ENCODE measurements at places on chromosomes 3 and 15. TPM values are rescaled to one million over a fixed set of nuclear protein-coding genes. Genes with fewer than 3 reads are reported as not detected.

DNA sequence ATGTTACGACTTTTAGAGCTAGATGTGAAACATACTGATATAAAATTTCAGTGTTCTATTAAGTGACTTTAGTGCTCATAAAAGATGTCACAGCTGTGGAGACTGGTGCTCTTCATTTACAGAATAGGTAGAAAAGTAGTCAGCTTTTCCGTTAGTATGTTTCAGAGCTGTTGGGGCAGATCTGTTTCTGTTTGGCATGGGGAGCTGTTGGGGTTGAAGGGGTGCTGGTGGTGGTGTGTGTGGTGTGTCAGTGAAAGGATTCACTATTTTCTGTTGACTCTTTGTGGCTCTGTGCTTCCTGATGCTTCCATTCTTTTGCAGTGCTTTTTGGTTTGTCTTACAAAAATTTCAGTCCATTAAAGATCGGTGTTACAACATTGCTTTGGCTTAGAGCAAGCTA is 3.2 kb downstream of the UBE2E2 start:
- no peak for DNase-seq

GRCh38 chr3:107681396-107681795 is 158.6 kb downstream of the BBX start:
- DNase-seq: no peak

- DNase-seq: no peak
Measured at GRCh38 chr3:24136624-24137310, 191.7 kb downstream of the NR1D2 start.

- no peak for DNase-seq
Measured at GRCh38 chr3:69867941-69868505, 128.8 kb downstream of the MITF start.

DNA sequence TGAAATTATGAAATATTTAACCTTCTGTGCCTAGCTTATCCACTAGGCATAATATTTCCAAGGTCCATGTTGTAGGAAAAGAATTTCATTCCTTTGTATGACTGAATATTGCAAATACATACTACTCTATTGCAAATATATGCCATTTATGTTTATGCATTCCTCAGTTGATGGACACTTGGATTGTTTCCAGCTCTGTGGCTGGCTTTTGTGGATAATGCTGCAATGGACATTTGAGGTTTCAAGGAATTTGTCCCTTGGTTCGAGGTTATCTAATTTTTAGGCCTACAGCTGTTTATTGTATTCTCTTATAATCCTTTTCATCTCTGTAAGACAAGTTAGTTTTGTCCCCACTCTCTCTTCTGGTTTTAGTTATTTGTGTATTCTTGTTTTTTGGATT is 7.7 kb upstream of the AADACL2 start:
- DNase-seq: no peak

DNA sequence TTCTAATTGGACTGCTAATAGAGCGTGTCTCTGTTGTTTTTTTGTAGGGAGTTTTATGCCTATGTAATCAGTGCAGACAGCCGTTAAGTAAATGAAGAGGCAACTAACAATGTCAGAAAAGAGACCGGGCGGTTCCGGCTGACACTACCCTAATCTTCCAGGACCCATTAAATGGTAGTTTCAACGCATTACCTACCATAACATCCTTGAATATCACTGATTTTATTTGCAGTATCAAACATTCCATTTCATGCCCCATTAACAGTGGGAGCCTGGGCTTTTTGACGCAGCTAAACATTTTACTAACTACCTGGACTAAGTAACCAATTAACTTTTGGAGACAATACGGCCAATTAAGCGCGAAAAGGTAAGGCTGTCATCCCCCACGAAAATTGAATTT is 832.9 kb upstream of the NR2F2 start:
- no peak for DNase-seq

- DNase-seq: no peak
Measured at GRCh38 chr15:38867556-38867955, 302.9 kb upstream of the RASGRP1 start.

DNA sequence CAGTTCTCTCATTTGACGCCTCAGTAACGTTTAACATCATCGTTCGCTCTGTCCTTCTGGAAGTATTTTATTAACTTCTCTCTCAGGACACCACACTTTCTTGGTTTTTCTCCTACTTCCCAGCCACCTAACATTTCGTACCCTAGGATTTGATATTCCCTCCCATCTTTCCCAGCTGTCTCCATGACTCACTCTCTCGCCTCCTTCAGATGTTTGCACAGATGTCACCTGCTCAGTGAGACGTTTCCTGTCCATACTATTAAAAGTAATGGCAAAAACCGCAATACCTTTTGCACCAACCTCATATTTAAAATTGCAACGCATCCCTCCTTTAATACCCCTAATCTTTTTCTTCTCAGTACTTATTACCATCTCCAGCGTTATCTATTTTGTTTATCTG is 62.1 kb upstream of the SPRED1 start:
- DNase-seq: no peak

The FBXO40 gene
- not detected for total RNA-seq

The NRG4 gene
- not detected for total RNA-seq
